ENCODE measurements at places on chromosomes 2 and 18.

DNA sequence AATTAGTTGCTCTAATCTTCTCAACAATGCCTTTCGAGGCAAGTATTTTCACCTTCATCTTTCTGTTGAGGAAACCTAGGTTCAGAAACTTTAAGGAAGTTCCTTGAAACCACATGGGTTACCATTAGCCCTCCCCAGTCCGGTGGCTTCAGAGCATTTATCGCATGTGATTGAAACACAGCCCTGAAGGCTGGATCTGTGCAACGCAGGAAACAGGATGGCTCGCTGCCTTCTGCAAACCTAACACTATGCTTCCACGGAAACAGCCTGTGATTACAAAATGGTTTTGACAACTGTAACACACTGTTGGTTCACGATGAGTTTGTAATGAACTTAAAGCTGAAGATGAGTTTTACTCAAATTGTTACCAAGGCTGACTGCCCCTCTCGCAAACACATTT is 68.5 kb downstream of the EPB41L3 start:
- DNase-seq = no peak

DNA sequence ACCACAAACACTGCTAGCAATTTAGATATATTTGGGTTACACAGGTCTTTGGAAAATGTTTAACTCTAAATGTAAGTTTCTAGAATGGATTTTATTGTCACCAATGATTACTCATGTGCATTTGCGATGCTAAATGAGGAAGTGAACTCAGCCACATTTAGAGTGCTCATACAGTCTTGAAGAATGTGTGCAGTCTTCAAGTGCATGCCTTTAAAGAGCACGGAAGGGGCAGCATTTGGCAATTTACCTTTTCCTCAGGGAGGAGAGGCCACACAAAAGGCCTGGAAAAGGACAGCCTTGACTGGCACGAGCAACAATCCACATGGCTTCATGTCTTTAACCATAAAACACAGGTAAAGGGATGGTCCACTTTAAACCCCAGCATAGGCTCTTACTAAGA is 78.5 kb upstream of the STK17B start:
- DNase-seq = no peak

GRCh38 chr2:37585982-37586621 is 85.3 kb downstream of the CDC42EP3 start:
- DNase-seq = peak; percentile 95

- DNase-seq = no peak
These were observed 56.5 kb downstream of the NPPC start for GRCh38 chr2:231869704-231870103.

GRCh38 chr18:77116201-77117080 is 16.1 kb downstream of the MBP start:
- DNase-seq = no peak

- no peak for DNase-seq
These were observed 83.4 kb downstream of the SLC25A12 start for GRCh38 chr2:171810422-171811244.

DNA sequence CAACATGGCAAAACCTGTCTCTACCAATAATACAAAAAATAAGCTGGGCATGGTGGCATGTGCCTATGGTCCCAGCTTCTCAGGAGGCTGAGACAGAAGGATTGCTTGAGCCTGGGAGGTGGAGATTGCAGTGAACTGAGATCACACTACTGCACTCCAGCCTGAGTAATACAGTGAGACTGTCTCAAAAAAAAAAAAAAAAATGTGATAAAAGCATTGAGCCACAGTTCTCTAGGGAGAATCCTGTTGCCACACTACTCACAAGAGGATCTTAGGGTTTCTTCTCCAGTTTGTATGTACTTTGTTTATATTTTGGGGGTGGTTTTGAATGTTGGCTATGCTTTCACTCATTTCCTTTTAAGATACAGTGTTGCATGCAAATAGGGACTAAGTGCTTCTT is 62.0 kb downstream of the TMEM185B start:
- DNase-seq = peak; percentile 9

DNA sequence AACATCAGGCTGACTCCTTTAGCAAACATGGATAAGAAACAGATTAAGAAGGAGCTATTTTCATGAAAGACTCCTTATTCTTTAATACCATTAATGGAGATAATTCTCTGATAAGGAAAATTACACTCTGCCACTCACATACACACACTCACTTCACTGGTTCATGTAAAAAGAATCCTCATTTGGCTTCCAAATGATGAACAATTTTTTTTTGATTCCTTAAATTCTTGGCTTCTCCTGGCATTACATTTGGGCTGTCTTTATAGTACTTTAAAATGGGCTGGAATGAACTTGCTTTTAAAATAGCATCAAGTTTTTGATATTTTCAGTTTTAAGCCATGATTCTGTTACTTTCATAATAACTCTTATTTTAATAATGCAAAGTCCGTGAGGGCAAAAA is 328.6 kb downstream of the SLC8A1 start:
- no peak for DNase-seq

- DNase-seq = no peak
These were observed 220.9 kb downstream of the LDLRAD4 start for GRCh38 chr18:13439461-13439860.

DNA sequence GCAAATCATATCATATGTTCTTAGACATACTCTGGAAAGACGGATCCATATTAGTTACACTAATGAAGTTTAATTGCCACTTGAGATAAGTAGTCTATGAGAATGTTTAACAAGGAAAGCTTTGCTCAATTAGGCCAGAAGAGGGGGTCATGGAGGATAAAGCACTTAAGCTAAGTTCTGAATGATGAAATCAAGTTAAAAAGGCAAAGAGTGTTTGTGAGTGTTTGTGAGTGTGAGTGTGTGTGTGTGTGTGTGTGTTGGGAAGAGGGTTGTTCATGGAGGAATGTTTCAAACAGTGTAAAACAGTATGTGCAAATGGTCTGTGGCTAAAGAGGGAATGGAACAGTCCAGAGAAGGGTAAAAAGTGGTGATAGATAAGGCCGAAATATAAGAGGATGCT is 360.9 kb downstream of the ERBB4 start:
- DNase-seq = no peak

DNA sequence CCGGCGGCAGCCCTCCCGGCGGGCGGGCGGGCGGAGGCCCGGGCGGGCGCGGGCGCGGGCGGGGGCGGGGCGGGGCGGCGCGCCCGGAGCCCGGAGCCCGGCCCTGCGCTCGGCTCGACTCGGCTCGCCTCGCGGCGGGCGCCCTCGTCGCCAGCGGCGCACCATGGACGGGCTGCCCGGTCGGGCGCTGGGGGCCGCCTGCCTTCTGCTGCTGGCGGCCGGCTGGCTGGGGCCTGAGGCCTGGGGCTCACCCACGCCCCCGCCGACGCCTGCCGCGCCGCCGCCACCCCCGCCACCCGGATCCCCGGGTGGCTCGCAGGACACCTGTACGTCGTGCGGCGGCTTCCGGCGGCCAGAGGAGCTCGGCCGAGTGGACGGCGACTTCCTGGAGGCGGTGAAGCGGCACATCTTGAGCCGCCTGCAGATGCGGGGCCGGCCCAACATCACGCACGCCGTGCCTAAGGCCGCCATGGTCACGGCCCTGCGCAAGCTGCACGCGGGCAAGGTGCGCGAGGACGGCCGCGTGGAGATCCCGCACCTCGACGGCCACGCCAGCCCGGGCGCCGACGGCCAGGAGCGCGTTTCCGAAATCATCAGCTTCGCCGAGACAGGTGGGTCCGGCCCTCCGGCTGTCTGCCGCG is at the start of gene INHBB:
TSS of gene INHBB (plus strand) at position 111 of the 641 bp plus-strand sequence. CDS start at position 164, 53 bp downstream.
- DNase-seq = no peak

DNA sequence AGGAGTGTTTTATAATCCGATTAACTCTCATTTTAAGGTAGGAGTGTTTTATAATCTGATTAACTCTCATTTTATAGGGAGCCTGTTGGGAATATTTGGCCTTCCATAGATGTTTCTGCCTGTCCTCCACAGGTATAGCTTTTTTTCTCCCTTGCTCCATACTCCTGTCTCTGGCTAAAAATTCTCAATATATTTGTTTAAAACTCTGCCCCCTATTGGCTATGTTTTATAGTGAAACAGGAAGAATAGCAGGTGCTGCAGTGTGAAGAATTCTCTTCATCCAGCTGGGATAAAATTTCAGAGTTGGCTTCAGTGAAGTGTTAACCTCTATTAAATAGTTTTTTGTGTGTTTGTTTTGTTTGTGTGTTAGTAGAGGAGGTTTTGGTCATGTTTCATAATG is 1046.0 kb upstream of the TMEFF2 start:
- DNase-seq = no peak

- no peak for DNase-seq
These were observed 13.7 kb downstream of the RAPGEF4 start for GRCh38 chr2:172749388-172749787.

DNA sequence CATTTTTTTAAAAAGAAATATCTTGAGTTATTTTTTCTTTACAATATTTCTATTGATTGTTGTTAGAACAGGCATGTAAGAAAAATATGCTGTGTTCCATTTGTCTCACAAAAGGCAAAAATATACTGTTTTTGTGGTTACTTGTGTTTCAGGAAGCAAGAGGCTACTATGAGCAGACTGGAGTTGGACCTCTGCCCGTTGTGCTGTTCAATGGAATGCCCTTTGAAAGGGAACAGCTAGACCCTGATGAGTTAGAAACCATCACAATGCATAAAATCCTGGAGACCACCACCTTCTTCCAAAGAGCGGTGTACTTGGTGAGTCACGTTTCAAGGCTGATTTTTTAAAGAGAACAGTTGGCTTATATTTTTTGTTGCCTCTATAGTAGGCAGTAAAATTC is 54.7 kb downstream of the UGGT1 start:
- DNase-seq = no peak

- DNase-seq = no peak
These were observed 970.6 kb downstream of the DCDC2C start for GRCh38 chr2:4674007-4674406.

- DNase-seq = peak; percentile 40
These were observed 222.2 kb downstream of the C1D start for GRCh38 chr2:67840460-67841068.

- DNase-seq = no peak
These were observed 53.2 kb downstream of the SMAD7 start for GRCh38 chr18:48897531-48897930.

GRCh38 chr2:157592948-157593347 is 35.7 kb downstream of the ACVR1C start:
- peak; percentile 7 for DNase-seq

DNA sequence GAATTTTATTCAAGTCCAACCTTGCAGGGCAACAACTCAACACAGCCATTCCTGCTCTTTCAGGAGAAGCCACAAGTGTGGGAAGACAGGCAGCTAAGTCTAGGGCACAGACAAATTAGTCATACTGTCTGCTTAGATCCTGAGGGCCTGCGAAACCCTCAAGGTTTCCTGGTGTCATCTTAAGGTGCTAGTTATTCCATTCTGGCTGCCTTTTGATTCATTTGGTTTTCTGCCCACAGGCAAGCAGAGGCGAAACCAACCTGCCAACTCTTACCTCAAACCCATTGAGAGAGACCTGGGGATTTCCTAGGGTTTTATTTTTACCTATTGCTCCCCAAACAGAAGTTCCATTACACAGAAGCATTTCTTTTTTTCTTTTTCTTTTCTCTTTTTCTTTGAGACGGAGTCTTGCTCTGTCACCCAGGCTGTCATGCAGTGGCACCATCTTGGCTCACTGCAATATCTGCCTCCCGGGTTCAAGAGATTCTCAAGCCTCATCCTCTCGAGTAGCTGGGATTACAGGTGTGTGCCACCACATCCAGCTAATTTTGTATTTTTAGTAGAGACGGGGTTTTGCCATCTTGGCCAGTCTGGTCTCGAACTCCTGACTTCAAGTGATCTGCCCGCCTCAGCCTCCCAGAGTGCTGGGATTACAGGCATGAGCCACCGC is 23.7 kb upstream of the SCYGR1 start:
- DNase-seq = no peak

DNA sequence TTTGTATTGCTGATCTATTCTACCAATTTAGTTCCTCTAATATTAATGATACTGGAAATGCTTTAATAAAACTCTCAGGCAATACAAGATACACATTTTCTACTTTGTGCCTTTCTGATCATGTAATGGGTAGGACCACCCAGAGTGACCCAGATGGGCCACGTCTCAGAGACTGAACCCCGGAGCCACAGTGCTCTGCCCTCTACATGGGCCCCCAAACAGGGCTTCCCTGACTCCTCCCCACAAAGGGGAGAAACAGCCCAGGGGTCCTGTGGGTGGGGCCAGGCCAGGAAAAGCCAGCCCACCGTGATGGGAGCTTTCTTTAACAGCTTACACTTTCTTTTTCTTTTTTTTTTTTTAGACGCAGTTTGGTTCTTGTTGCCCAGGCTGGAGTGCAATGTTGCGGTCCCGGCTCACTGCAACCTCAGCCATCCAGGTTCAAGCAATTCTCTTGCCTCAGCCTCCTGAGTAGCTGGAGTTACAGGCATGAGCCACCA is 18.4 kb downstream of the HDAC4 start:
- no peak for DNase-seq

GRCh38 chr2:228845162-228845925 is 425.7 kb downstream of the PID1 start:
- no peak for DNase-seq

GRCh38 chr2:186919296-186919695 is 70.3 kb upstream of the ZSWIM2 start:
- DNase-seq = peak; percentile 64

DNA sequence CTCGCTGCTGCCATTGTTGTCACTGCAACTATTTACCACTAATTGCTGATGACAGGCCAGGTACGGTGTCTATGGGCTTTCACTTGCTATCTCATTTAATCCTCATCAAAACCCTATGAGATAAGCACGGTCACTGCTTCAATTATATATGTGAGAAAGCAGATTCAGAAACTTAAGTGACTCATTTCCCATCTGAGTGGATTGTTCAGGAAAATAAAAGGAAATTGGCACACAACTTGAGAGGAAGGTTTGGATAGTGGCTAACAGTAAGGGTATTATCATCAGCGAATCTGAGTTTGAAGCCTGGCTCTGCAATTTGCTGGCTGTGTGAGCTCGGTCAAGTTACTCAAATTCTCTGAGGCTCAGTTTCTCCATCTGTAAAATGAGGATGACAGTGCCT is 196.0 kb downstream of the KCNS3 start:
- no peak for DNase-seq

GRCh38 chr18:9113468-9114149 is 11.1 kb downstream of the NDUFV2 start:
- DNase-seq = no peak

DNA sequence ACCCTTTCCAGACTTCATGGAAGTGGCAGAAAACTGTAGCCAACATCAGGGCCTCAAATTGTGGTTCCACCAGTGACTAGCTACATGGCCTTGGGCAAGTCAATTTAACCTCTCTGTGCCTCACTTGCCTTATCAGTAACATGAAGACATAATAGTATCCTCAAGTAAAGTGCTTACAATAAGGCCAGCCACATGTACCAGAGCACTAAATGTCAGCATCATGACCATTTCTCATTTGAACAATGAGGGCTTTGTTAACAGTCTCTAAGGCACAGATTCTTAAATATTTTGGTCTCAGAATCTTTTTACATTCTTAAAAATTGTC is 5.8 kb upstream of the KCMF1 start:
- no peak for DNase-seq

GRCh38 chr2:106551417-106552130 is 64.4 kb downstream of the CD8B2 start:
- DNase-seq = no peak

GRCh38 chr2:102789349-102790090 is 27.7 kb downstream of the TMEM182 start:
- DNase-seq = no peak
